ENCODE measurements at places on chromosomes 2 and 18.

DNA sequence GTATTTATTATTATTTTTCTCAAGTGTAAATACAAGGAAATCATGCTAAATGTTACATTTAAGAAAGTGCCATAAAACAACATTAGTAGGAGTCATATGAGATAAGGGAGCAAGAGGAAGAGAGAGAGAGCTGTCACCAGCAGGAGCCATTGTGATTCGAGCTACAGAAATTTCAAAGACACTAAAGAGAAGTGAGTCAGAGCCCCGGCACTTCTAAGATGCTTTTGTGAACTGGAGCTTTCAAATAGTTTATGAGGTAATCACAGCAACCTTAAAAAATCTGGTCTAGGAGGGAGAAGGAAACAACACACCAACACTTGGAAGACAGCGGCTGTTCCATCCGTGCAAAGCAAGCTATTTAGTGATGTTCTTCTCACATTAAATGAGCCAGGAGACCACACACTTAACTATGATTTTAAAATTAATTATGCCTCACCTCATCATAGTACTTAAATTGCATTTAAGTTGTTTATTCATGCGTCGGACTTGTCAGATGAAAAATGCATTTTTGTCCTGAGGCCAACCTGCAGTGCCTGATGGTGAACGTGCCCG lies 382.7 kb upstream of the SALL3 start:
- no peak for DNase-seq

GRCh38 chr2:128375454-128375853 lies 56.8 kb upstream of the HS6ST1 start:
- no peak for DNase-seq

DNA sequence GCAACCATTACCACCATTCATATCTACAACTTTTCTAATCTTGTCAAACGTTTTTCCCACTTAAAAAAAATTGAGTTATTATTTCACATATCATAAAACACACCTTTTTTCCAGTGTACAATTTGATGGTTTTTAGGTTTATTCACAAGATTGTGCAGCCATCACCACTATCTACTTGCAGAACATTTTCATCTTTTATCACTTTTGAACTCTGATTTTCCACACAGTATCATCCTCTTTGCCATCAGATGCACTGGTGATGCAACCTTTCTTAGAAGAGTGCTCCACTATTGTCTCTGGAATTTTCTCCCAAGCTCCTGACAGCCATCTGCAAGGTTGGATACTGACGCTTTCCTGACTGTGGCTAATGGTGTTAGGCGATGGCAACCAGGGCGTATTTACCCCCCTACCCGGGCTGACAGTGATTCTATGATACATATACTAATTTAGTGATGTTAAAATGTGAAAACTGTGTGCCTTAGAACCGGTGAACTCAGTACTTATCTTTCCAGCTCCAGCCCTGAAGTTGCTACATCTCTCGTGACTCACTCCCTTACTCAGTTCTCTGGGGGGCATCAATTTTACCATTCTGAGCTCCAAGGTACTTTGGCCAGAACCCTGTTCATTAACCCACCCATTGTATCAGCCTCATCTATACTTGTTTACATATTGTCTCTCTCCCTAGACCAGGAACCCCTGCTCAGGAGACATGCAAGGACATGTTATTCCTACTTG lies 105.4 kb upstream of the SPRED2 start:
- no peak for DNase-seq

- DNase-seq, result no peak
Observed at GRCh38 chr2:150832686-150833085, 345.2 kb upstream of the RND3 start.

GRCh38 chr2:11177871-11178690 lies 22.8 kb downstream of the SLC66A3 start:
- DNase-seq, result no peak

DNA sequence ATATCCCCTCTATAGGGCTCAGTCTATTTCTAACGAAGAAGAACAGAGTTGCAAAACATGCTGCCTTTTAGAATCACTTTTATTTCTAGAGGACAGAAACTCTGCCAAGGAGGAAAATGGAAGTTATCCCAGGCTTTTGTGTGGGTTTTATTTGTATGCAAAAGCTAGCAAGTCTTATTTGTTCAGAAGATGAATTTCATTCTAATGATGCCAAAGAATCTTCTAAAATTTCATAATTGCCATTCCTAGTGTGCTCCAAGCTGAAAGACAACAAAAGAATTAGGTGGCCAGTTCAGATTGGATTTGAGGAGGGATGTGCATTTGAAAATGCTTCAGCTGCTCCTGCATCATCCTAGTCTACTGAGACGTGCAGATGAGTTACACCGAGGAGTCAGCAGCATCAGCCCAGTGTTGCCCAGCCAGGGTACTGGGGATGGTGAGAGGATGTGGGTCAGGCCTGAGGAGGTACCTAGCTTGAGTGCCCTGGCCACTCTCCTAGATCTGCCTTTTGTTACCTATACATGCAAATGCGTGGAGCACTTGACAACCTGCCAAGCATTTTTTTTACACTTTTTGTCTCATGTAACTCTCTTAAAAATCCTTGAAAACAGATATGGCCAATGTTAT lies 80.1 kb downstream of the KCNS3 start:
- no peak for DNase-seq

GRCh38 chr2:6443061-6443823 lies 422.5 kb downstream of the CMPK2 start:
- DNase-seq, result no peak

DNA sequence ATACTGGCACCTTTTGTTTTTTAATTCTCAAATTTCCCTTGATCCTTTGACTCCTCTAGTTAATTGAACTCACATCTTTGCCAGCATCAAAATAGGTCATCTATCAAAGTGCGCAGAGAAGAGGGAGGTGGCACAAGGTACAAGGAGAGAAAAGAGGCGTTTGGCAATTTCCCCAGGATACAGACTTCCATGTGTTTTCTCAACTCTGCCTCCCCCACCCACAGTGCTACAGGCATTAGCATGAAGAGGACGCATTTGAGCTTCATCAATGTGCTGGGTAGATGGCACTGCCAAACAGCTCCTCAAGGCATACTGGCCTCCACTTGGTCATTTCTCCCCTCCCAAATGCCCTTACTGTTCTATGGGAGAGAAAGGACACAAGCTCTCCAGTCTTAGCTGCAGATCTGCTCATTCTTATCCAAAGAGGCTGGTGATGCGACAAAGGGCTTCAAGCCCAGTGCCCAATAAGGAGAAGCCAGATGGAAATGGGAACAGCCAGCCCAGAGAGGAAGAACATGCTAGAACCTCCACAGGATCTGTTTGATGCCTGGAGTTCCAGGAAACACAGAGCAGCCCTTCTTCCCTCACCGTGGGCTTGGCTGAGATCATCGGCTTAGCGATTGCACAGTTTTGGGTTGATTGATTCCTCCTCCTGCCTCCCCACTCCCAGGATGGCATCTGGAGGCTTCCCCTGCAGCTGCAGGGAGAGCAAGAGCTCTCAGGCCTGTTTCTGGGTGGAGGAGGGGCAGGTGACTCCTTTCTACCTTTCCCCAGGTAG lies 144.7 kb upstream of the SMAD2 start:
- no peak for DNase-seq

- no peak for DNase-seq
Observed at GRCh38 chr2:179974761-179975160, 32.3 kb downstream of the CWC22 start.

DNA sequence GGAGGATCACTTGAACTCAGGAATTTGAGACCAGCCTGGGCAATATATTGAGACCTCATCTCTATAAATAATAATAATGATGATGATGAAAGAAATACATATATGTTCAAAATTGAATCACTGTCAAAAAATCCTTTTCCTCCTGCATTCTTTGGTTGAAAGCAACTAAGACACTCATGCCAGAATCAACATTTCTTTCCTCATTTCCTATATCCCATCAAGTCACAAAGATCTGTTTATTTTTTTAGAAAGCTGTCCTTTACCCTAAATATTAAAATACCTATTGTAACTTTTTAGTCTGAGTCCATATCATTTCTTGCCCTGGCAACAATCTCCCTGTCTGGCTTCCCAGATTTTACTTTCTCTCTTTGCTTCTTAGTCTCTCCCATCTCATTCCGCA lies 31.8 kb upstream of the PPP4R3B start:
- no peak for DNase-seq

GRCh38 chr18:34709104-34709503 lies 994 bp upstream of the DTNA start:
- no peak for DNase-seq

- DNase-seq, result no peak
Observed at GRCh38 chr2:158251356-158251755, 149.7 kb downstream of the UPP2 start.

DNA sequence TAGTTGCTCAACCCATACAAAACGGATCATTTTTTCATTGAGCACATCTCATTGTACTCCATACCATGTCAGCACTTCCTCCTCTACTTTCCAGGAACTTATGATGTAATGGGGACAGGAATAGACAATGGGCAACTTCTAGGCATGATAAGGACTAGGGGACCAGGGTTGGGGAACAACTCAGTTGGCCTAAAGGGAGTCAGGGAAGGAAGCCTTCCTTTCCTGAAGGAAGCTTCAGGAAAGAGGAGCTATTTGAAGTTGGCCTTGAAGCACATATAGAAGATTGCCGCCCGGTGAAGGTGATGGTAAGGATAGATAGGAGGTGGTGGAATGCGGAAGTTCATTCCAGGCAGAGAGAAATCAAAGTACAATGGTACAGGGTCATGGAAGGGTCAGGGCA lies 283.9 kb downstream of the SLC8A1 start:
- no peak for DNase-seq

DNA sequence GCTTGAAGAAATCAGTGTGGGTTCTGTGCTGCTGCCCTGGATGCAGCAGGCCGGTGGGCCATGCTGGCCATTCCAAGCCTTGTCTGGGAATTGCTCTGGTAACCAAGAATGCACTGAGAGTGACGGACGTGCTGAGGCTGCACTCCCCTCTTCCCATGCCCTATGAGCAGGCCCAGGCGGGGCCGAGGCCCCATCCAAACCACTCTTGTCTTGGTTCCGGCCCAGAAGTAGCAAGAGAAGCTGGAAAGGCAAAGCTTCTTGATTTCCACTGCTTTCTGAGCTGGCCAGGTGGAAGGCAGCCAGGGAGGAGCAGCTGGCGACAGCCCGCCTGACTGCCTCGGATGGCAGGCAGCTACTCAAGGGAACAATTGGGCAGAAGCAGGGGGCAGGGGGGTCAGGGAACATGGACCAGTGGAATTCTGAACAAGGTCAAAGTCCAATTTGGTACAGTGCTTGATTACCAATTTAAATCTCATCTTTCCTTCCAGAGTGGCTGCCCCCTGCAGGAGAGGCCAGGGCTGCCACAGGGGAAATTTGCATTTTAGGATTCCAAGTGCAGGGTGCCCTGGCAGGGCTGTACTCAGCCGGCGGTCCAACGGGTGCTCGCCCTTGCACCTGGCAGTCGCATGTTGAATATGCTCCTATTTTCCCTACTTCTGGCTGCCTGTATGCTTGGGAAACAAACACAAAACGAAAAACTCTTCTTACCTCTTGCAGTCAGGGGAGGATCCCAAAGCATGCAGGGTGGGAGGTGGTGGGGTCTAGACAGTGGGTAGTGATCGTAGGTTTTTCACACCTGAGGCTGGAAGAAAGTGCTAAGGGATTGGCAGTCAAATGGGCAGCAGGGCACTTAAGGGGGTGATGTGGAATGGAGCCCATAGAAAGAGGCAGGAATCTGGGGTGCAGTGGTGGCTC lies 67.3 kb downstream of the LIPG start:
- DNase-seq, result no peak

GRCh38 chr2:61590214-61590613 lies 52.1 kb upstream of the XPO1 start:
- DNase-seq, result no peak

Measured in activated naive CD4-positive, alpha-beta T cell treated with Interleukin-2 at 50 U/mL for 16 hours (primary cell).